ENCODE measurements at places on chromosomes 13 and 19. TPM values are rescaled to one million over a fixed set of nuclear protein-coding genes. Genes with fewer than 3 reads are reported as not detected.

Gene ALG5
- 52.8 TPM for total RNA-seq

Gene C19orf81
- 0.65 TPM for total RNA-seq

Gene ANKRD10
- total RNA-seq = 47.0 TPM

DNA sequence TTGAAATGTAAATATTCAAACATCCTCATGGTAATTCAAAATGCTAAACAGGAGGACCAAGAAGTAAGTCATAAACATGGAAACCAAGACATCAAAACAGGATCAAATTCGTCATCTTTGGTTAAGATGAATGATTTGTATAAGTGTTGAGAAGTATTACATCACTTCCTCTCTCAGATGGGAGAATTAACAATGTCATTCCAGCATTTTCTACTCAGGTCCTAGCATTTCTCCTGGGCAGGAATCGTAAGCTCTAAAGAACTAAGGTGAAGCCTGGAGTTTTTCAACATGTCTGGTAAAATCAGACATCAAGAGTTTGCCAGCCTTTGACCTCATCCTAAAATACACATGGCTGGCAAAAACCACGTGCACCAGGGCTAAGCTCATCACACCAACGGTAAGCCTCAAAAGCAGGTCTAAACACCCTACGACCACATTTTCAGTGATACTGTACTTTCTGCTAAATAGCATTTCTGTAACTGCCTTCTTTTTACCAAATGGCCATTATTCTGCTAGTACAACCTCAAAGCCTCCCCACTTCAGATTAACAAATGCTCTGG is 24.8 kb downstream of the RANBP3 start:
- no peak for DNase-seq
